Naive thymus-derived CD4-positive, alpha-beta T cell (primary cell): ENCODE measurements at places on chromosomes 7 and 10.

- peak; percentile 65 for DNase-seq
Observed at GRCh38 chr10:30529373-30529998, 95.5 kb downstream of the MAP3K8 start.

DNA sequence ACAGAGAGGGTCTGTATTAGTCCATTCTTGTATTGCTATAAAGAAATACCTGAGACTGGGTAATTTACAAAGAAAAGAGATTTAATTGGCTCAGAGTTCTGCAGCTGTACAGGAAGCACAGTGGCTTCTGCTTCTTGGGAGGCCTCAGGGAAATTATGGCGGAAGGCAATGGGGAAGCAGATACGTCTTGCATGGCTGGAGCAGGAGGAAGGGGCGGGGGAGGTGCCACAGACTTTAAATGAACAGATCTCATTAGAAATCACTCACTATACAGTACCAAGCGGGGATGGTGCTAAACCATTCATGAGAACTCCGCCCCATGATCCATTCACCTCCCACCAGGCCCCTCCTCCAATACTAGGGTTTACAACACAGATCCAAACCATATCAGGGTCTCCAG lies 3.7 kb upstream of the CALU start:
- no peak for DNase-seq

DNA sequence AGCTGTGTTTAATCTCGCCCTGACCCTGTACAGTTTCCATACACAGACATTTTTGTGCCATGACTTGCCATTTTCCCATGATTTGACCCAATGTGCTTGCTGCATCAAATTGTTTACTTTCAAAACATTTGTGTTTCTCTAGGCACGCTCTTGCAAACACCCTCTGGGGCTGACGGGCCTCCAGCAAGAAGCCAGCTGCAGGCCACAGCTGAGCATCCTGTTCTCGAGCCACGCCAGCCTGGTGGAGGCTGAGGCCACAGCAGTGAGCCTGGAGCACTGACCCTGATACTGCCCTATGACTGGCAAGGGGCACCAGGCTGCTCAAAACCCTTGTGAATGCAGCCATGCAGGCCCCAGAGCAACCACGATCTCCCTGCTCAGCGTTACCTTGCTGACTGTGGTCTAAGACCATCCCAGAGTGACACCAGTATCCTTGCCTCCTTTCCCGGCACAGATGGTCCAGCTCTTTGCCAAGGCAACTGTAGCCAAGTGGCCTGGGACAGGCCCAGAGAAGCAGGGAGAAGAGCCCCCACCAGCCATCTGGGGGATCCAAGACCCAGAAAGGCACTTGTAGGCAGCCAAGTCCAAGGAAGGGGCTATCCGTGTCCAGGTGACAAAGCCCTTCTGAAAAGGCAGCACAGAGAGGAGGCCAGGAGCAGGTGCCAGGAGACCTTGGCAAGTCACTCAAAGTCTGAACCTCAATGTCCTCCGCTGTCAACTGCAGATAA lies 78.5 kb downstream of the OAT start:
- no peak for DNase-seq

GRCh38 chr10:114026189-114027040 lies 17.3 kb upstream of the ADRB1 start:
- no peak for DNase-seq

DNA sequence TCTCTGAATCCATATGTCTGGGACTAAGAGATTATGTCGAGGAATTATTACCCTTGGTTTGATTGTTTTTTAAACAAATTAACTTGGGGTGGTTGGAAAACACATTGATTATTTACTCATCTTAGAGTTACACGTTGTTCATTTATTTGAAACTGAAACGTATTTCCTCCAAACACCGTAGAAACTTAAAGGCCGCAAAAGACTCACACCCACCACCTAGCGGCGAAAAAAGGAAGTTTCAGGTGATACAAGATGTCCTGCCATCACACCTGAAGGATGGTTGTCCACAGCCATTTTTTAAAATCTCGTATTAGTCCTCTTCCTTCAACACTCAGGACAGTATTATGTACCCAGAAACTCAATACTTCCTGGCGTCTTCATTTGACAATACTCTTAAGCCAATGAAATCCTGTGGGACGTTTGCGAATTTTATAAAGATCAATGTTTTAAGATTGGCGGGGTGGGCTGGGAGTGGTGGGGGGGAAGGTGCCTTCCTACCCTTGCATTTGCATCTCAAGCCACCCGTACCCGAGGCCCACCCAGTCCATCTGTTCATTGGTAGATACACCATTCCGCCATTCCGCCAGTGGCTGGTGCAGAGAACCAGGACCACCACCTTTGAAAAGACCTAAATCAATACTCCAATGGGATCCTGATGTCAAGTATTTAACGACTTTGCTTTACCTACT lies 1.4 kb upstream of the LCOR start:
- DNase-seq, result peak; percentile 68

- no peak for DNase-seq
Observed at GRCh38 chr7:132272763-132273371, 303.4 kb downstream of the PLXNA4 start.

DNA sequence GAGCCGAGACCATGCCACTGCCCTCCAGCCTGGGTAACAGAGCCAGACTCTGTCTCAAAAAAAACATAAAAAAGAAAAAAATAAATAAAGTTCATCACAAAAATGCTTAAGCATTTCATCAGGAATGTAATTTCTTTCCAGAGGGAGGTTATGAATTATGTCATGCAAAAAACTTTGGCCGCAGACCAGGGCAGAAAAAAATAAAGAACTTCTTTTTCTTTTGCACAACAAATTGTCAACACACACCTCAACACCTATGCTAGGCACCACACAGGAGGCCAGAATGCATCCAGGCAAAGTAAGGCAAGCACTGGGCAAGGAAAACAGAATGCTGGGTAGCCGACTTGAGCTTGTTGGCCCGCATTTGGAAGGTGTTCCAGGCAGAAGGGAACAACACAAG lies 3.9 kb downstream of the C10orf62 start:
- DNase-seq, result no peak

GRCh38 chr10:99422529-99423096 lies 7.8 kb downstream of the GOT1 start:
- DNase-seq, result no peak

DNA sequence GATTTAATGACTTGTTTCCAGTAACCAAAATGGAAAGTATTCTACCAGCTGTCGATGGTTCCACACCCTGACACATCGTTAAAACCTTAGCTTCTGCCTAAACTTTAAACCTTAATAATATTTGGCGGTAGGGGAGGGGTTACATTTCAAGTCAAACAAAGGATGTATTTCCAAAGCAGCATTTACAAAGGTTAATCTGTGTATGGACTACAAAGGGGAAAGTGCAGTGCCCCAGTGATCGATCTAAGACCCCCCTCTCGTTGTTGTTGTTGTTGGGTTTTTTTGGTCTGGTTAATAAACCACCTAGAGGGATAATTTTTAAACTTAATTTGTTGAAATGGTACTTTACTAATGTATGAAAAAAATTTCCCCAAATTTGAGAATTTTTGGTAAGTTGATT lies 1.1 kb upstream of the STEAP2 start:
- no peak for DNase-seq

GRCh38 chr7:33744293-33745075 lies 160.9 kb upstream of the BMPER start:
- DNase-seq, result no peak

DNA sequence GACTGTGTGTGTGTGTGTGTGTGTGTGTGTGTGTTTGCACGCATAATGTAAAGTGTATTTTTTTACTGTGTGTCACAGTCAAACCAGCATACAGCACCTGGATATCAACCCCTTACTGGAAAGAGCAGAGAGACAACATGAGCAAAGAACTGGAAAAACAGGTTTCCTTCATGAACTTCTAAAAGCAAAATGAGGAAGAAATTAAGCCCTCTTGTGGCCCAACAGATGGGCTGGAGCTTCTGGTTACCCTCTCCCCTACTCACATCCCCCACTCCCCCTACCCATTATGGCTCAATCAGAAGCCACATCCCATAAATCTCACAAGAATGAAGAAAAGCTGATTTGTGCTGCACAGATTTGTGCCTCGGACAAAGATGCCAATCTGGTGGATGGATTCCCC lies 36.2 kb downstream of the PDE1C start:
- DNase-seq, result no peak

- DNase-seq, result no peak
Observed at GRCh38 chr7:17132726-17133125, 165.7 kb upstream of the AHR start.
